Naive thymus-derived CD8-positive, alpha-beta T cell (primary cell): ENCODE measurements at places on chromosomes 5 and 9. TPM values are rescaled to one million over a fixed set of nuclear protein-coding genes. Genes with fewer than 3 reads are reported as not detected.

Gene TMEM267
- 20.6 TPM for total RNA-seq

Gene SV2C
- total RNA-seq, result not detected

Gene PDLIM4
- total RNA-seq, result not detected

Gene GNPDA1
- total RNA-seq, result 29.4 TPM

Gene CLIC3
- 13.5 TPM for total RNA-seq

Gene SCGB3A1
- total RNA-seq, result 40.1 TPM

Gene FCN2
- not detected for total RNA-seq

Gene GOLM1
- total RNA-seq, result 1.5 TPM

Gene ISL1
- total RNA-seq, result not detected
